T1000 (cell line): ENCODE measurements at places on chromosomes 6 and 20.

DNA sequence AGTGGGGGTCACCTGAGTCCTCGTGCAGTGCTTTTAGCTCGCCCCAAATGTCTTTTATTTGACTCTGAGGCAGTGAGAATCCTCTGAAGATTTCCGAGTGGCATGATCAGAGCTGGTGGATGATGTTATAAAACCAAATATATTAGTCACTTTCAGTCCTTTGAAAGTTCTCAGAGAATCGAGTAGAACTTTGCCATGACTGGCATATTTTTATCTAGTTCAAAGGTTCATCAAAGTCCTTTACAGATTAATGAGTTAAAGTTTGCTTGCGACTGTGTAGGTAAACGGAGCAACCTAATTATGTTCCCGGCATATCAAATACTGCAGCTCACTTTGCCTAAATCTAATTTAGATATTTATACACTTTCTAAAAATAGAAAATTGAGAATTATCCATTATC lies 498.5 kb upstream of the NOX3 start:
- DNase-seq, result no peak

- DNase-seq, result no peak
These were observed 72.8 kb upstream of the CEP85L start for GRCh38 chr6:118724211-118724610.

DNA sequence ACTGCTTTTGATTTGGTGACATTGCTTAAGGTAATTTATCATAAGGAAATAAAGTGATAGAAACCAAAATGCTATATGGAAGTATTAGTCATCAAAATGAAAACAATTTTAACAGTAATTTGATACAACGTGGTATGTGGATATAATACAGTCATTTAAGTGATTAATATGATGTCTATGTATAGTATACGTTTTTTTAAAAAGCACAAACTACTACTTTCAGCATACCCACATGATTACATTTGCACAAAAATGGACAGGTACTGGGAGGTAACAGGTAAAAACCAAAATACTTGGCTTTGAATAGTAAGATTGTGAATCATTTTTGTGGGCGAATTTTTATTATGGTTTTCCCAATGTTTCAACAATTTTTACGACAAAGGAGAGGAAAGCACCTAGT lies 97.6 kb downstream of the OGFRL1 start:
- no peak for DNase-seq

DNA sequence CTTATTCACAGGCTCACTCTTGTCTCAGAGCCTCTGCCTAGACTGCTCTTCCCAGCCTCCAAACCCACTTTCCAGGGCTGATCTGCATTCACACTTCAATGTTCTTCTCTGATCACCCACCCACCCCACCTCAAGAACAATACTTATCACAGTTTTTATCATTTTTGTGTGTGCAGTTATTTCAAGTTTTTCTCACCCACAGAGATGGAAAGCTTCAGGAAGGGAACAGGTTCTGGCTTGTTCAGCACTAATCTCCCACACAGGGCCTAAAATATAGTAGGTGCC lies 160.9 kb downstream of the MRPL14 start:
- DNase-seq, result no peak

DNA sequence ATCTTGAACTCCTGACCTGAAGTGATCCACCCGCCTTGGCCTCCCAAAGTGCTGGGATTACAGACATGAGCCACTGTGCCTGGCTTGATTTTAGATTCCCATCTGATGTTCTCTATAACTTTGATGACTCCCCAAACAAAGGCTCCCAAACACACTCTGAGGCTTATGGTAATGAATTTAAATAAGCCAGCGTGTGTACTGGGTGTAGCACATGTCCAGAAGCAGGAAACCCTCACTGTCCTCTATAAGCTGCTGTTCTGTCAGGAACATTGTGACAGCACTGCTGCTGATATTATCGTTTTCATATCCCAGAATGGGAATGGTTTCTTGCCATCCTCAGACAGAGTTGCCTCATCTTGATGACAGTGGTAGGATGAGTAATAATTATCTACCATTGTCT lies 54.1 kb upstream of the SALL4 start:
- no peak for DNase-seq

GRCh38 chr6:24251339-24251738 lies 106.5 kb downstream of the DCDC2 start:
- DNase-seq, result no peak

DNA sequence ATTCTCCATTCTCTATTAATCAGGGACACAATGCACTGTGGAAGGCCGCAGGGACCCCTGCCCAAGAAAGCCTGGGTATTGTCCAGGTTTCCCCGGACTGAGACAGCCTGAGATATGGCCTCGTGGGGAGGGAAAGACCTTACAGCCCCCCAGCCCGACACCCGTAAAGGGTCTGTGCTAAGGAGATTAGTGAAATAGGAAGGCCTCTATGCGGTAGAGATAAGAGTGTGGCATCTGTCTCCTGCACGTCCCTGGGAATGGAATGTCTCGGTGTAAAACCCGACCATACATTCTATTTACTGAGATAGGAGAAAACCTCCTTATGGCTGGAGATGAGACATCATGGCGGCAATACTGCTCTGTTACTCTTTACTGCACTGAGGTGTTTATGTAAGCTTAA lies 15.7 kb upstream of the EIF2S2 start:
- DNase-seq, result no peak

GRCh38 chr6:26241033-26241895 lies 123.7 kb upstream of the BTN3A2 start:
- DNase-seq, result no peak

DNA sequence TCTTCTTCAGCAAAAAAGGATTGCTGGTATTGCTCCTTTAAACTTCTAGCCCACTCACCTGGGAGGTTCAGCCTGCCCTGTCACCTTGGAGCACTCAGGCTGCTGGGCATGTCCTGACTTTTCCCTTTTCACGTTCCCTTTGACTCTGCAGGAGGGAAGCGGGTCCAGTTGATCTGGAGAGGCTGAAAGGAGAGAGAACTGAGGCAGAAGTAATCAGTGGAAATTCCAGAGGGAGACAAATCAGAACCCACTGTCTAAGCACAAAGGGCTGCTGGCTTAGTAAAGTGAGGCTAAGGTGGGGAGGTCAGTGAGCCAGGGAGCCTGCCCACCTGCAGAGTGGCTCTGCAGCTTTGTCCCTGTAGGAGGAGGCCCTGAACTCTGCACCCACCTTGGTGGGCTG lies 9.7 kb upstream of the SYNDIG1 start:
- DNase-seq, result no peak

- DNase-seq, result no peak
These were observed 5.7 kb upstream of the PXDC1 start for GRCh38 chr6:3757241-3757641.

DNA sequence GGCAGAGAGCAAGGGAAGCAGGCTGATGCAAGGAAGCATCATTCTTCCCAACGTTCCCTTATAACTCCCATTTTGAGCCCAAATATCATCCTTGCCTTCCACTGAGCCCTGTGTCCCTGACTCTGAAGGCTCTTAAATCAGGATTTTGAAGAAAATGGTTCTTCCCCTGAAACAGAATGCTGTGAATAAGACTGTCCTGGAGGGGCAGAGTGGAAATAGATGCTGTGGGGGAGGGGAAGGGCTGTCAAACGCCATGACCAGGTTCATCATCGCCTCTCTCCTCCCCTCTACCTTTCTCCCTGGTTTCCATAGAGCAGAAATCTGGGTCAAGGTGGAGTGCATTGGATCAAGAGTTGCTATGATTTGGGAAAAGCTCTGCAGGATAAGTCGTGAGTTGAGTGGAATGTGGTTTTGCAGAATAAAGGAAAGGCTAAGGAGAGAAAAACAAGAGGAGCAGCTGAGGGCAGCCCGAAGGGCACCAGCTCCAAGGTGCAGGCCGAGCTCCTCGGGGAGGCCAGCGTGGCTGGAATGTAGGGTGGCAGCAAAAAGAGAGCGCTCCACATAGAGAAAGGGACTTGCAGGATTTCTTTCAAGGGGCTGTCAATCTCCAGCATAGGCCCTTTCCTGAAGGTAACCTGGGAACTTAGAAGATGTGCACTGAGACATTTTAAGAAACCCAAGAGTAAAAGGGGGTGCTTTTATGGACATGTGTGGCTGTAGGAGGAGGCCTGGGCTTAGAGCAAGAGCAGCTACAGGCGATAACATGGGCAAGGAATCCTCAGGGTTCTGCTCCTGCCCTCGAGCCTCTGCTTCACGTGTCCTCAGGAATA lies 120.8 kb upstream of the CDYL start:
- DNase-seq, result no peak

DNA sequence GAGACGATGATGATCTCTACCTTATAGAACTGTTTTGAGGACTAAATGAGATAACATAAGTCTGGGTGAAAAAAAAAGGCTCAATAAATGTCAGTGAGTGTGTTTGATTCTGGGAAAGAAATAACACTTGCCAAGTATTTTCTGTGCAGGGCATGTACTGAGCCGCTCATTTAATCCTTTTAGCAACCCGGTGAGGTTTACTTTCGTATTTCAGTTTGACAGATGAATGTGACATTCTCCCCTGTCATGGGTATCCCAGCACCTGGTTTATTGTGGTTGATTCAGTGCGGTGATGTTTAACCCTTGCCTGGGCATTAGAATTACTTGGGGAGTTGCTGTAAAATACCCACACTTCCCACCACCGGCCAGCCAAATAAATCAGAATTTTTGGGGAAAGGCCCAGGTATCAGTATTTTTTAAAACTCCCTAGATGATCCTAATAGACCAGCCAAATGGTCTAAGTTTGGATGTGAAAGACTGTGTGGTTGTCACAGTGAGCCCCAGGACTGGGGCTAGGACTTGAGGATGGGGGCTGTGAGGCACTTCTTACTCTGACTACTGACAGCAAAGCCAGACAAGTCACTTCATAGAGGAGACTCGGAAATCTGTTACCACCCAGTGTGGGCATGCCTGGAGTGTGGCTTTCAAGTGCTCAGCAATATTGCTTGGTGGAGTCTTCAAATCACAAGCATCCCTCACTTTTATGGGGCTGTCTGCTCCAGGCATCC lies 100.2 kb upstream of the KCNG1 start:
- DNase-seq, result no peak

GRCh38 chr20:58420798-58421496 lies 31.9 kb downstream of the VAPB start:
- no peak for DNase-seq

- DNase-seq, result no peak
These were observed 76.8 kb downstream of the LINC00237 start for GRCh38 chr20:21029341-21029740.

- no peak for DNase-seq
These were observed 66.8 kb downstream of the UNC5CL start for GRCh38 chr6:40972190-40972589.

DNA sequence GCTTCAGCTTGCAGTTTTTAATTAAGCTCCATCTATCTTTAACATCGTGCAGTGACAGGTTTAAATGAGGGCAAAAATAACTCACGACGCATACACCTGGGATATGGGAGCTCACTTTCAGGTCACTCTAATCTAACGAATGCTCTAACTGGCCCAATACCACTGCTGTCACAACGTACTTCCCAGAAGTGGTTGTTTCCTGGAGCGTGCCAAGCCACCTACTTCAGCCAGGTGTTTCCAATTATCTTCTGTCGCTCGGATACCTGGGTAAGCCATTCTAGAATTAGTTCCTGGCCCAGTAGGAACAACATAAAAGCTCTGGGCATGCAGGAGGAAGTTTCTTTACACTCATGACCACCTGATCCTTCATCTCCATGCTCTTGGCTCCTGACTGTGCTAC lies 147.4 kb downstream of the FOXC1 start:
- DNase-seq, result no peak
